ENCODE measurements at places on chromosomes 12 and 14.

DNA sequence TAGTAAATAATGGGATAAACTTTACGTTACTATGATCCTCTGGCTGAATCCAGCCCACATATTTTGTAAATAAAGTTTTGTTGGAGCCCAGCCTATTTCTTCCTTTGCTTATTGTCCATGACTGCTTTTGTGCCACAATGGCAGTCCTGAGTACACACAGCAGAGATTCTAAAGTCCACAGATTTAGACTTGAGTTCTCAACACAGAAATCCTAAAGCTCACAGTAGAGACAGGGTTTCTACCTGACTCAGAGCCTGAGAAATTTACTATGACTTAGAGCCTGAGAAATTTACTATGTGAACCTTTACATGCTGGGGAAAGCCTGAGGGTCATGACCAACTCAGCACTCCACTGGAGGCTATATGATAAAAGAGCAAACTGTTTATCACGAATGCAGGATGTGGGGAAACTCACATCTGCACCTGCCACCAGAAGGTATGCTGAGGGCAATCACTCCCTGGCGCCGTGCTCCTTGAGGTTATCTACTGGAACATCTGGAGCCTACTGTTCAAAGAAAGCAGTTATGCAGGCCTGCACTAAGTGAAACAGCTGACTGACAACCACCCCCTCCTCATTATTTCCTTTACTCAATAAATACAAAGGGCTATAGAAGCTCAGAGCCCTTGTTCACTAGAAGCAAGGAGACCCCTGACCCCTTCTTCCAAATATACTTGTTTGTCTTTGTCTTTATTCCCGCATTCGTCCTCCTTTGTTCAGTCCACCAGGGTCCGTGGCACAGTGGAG, 52.6 kb upstream of the BICD1 start:
- no peak for DNase-seq

GRCh38 chr12:3630111-3630510, 122.8 kb downstream of the CRACR2A start:
- no peak for DNase-seq

DNA sequence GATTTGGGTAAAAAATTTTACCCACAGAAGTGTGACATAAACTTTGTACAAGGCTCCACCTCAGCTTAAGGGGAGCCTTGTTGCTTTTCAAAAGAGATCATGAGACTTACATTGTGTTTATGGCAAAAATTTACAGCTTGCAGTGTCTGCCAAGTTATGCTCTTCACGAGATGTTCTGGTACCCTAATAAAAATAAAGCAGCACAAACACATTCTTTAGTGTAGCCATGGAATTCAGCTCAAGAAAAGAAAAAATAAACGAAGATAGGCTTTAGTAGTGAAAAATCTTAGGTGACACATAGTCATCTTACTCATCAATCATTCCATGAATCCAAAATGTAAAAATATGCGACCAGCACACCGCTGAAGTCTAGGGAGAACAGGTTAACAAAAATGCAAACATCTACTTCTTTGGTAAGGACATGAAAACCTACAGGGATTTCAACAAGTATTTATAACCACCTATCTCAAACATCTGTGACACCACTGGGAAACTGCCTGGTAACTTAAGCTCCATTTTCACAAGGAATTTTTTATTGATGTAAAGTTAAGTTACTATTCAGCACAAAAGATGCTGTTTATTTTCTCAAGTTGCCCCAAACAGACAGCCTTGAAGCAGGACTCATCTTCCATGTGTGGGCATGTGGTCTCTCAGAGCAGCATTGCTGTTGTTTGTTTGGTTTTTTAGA, 32.9 kb downstream of the DMAC2L start:
- DNase-seq: peak; percentile 48

DNA sequence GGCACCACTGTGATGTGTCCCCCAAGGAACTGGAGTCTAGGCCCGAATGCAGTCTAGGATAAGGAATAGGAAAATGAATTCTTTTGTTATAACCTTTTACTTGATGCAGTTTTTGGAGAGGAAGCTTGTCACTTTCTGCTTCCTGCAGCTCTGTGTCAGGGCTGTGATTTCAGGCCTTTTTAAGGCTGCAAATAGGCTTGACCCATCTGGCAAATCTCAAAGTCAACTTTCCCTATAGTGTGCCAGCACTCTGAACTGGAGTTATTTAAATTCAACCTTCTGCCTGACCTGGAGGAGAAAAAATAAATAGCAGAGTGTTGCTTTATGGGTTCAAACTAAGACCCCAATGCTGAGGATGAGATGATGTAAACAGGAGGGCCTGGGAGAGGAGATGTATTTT, 51.8 kb upstream of the CEP83 start:
- DNase-seq: no peak

GRCh38 chr12:89556976-89557375, 31.1 kb upstream of the POC1B start:
- no peak for DNase-seq

GRCh38 chr12:52083638-52083996, 4.1 kb downstream of the SMIM41 start:
- no peak for DNase-seq

DNA sequence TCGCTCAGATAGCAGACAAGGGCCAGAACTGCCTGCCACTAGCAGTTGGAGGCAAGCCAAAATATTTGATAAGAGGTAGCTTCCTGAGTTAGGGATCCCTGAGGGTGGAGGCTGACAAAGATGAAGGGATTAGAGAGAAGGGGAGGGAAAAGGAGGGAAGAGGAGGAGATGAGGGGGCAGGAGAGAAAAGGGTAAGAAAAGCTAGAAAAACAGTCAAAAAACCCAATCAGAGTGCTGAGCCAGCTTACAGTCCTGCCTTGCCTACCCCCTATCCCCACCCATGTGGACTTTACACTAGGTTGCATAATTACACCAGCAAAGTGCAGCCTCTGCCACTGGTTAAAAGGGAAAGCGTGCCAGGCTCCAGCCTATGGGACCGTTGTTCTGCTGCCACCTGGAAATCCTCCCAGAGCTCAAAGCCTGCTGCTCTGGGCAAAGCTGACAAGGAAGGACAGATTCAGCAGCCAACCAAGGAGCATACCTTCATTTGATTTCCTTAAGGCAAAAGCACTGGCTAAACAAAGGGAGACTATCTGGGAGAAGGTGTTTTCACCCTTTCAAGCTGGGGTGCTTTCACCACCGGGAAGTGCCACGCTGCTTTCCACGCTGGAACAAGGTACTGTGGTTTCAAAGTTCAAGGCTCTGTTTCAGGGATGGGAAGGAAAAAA, 3.8 kb upstream of the NUMB start:
- DNase-seq: no peak

- DNase-seq: no peak
Measured at GRCh38 chr14:53384536-53384935, 231.4 kb upstream of the DDHD1 start.

GRCh38 chr12:122610911-122611310, 83.9 kb downstream of the KNTC1 start:
- no peak for DNase-seq

DNA sequence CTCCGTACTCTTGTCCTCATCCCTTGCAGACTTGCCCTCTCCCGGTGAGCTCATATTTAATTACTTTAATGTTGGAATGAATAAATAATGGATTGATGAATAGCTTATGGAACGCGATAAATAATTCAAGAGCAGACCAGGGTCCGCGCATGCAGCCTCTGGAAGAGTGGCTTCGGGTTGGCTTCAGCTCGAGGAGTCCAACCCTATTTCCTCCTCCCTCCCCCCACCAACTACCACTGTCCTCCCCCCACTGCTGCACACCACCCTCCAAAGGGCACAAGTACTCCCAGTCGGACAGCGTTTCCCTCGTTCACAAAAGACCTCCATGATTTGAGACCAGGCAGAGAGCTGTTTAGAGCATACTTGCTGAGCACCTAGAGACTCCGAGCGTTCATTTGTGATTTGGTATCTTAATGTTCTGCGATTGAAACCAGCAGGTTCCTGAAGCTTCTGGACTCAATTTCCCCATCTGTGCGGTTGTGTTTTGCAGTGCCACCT, 647 bp upstream of the SIX1 start:
- peak; percentile 42 for DNase-seq

DNA sequence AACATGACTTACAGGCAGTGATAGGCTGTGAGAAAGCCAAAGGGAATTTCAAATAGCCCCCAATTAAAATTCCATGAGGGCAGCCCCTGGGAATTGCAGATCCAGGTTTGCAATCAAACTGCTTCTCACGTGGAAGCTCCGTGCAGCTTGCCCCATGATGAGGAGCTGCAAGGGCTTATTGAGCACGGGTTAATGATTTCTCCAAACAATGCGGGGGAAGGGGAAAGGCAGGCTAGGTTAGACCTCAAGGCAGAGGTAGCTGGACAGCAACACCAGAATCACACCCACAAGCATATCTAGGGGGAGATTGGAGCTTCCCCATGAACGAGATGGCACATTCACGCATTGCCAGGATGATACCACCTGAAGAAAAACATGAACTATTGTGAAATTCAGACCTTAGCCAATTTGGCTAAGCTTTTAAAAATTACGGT, 5.0 kb upstream of the DUSP6 start:
- no peak for DNase-seq

DNA sequence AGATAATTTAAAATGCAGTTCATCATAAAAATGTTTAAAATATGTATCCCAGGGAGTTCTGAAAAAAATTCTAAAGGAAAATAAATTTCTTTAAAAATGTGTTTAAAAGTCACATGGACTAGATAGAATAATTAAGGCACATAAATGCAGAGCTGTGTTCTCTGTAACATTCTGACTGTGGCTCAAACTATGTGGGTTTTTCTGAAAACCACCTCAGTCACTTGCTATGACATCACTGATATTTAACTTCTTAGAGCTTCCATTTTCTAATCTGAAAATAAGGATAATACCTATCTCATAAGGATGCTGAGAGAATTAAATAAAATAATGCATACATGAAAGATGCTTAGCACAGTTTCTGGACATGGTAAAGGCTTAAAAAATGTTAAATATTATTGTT, 107.3 kb downstream of the SLC41A2 start:
- peak; percentile 43 for DNase-seq

DNA sequence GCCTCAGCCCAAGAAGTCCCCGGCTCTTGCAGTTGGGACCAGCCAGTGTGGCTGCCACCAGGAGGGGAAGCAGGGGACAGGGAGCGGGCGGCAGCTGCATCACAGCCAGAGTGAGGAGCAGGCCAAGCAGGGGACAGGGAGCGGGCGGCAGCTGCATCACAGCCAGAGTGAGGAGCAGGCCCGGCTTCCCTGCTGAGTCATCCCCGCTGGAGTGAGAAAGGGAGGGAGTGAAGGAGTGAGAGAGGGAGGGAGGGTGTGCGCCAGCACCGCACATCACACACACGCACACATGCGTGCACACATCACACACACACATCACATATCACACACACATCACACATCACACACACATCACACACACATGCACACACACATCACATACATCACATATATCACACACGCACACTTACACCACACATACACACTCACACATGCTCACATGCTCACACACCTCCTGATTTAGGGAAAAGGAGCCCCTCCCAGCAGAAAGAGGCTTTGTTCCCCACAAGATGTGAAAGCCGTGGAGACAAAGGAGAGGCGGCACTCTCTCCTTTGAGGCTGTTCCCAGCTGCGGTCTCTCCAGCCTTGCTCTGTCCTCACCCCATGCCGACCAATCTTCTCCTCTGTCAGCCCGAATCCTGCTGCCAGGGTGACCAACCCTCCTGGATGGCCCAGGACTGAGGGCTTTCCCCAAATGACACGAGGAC, 16.7 kb upstream of the ZDHHC22 start:
- DNase-seq: peak; percentile 82

GRCh38 chr14:101909371-101910096, 54.8 kb upstream of the DYNC1H1 start:
- no peak for DNase-seq

DNA sequence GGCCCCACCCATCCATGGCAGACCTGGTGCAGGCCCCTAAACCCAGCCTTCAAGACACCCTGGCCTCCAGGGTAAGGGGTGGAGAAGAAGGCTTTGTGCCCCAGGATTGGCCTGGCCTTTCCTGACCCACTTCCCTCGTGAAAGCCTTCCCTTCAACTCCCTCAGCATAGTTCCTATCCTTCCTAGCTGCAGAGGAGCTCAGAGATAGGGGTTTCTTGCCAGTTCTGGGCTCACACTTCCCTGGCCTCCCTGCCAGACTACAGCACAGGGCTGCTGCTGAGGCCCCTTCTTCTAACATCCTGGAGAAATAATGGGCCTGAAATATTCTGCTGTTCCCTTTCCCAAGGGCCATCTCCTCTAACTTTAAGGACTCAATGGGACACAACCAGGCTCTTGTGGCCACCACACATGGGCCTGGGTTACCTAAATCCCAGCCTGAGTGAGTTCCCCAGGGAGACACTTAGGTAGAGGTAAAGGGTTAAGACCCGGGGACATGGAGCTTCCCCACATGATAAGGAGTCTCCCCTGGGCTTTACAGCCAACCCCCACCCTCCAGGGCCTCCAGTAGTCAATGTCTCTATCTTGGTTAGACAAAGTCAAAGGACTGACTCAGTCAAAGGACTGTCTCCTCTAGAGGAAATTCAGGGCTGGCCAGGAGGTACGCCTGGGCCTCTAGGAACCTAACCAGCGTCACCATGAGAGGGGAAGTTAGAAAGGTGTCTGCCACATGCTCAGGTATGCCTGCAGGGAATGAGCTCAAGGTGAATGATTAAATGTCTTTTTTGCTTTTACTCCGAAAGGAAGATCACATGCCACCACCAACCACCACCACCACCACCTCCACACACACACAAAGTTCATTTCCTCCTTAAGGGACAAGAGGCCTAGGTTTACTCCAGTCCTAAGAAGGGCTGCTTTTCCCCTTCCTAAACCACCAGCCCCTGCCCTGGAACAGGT, 7.1 kb downstream of the ZFP36L1 start:
- no peak for DNase-seq

- DNase-seq: no peak
Measured at GRCh38 chr12:59344224-59344623, 251.6 kb upstream of the SLC16A7 start.

- no peak for DNase-seq
Measured at GRCh38 chr12:56546680-56547079, 25.1 kb downstream of the RBMS2 start.

- peak; percentile 49 for DNase-seq
Measured at GRCh38 chr14:71137536-71138447, 230.5 kb downstream of the PCNX1 start.

GRCh38 chr14:97930166-97930565, 1133.0 kb downstream of the VRK1 start:
- no peak for DNase-seq

- DNase-seq: no peak
Measured at GRCh38 chr14:75871181-75871880, 110.5 kb downstream of the TGFB3 start.
